GM13976 (cell line): ENCODE measurements at places on chromosomes 12 and 14.
A peak's percentile ranks its signal among the peaks of the same experiment; 100 is the strongest.

DNA sequence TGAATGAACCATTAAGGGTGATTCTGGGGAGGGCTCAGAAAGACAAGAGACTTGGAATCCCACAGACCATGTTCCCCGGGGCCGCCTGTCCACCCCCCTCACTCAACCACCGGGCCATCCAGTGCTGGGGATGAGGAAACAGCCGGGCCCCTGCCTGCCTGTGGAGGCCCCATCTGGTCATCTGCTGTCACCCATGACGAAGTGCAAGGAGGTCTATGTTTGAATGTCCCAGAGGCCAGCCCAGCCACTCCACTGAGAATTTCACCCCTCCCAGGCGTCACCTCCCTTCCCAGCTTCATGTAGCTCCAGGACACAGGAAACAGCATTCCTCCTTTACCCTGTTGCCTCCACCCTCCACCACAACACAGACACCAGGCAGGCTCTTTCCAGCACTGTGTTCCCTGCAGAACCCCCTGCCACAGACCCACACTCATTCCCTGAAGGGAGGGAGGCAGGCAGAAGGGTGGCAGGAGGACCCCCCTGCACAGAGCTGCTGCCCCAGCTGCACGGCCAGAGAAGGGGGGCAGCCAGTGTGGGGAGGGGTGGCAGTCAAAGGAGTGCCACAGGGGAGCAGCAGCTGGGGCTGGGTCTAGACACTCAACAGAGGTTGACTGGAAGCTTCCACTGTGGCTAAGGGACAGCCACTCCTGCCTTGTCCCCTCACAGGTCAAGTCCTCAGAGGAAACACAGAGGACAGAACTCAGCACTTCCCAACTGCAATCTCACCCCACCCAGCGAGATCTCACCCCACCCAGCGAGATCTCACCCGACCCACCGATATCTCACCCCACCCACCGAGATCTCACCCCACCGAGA, 50.3 kb upstream of the PPP2R5C start:
- DNase-seq: peak; percentile 30

GRCh38 chr12:43540470-43540869, 11.5 kb downstream of the ADAMTS20 start:
- DNase-seq: no peak

- no peak for DNase-seq
Measured at GRCh38 chr14:72404106-72404774, 472.0 kb downstream of the RGS6 start.

GRCh38 chr12:117660896-117661295, 299.5 kb upstream of the NOS1 start:
- no peak for DNase-seq

- no peak for DNase-seq
Measured at GRCh38 chr14:66005900-66006434, 480.2 kb upstream of the CCDC196 start.

- DNase-seq: no peak
Measured at GRCh38 chr14:77356899-77357298, 20.0 kb downstream of the TMED8 start.

- DNase-seq: peak; percentile 81
Measured at GRCh38 chr12:48795550-48796455, 6.9 kb upstream of the ADCY6 start.

DNA sequence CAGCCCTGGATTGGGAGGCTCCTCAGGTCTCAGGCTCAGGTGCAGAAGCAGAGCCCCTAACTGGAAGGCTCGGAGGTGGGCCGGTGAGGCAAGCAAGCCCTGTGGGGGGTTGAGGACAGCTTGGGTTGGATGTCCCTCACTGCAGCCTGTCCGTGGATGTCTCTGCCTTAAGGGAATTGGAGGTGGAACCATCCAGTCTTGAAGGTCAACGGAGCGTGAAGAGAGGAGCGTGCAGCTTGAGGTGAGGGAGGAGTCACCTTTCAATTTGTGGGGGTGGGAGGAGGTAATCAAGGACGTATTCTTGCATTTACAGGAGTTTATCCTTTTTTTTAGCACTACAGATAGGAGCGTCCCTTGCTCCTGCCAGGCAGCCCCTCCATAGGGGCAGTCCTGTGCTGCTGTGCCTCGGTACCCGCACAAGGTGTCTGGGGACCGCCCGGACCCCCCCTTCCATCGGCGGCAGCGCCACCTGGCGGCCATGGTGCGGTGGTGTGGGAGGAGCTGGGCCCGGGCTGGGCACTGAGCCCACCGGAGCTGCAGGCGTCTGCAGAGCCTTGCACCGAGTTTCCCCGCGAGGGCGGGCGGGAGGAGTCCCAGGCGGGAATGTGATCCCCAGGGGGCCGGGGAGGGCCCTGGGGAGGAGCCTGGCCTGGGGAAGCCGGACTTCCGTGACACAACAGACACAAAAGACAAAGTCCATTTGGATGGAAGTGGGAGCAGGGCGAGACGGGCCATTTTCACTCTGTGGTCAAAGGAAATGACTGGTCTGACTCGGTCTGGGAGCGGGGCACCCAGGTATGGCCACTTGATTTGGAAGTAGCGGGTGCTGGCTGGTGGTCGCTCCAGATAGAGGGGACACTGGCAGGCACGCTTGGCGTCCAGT, 864 bp downstream of the DNAJC22 start:
- peak; percentile 92 for DNase-seq

DNA sequence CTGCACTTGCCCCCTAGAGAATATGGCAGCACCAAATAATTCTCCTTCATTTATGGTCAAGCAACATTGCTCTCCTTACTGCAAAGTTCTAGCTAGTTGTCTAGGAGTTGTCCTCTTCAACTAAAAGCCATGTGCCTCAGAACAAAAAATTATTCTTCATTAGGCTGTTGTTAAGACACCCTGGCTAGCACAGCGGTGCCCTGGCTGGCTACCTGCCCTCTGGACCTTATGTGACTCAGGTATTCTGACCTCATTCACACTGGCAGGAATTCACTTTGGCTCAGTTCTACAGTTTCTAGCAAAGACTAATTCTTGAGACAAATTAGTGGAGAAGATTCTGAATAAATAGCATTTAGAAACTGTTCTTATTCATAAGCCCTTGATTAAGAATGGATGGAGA, 224.4 kb upstream of the KRR1 start:
- no peak for DNase-seq

DNA sequence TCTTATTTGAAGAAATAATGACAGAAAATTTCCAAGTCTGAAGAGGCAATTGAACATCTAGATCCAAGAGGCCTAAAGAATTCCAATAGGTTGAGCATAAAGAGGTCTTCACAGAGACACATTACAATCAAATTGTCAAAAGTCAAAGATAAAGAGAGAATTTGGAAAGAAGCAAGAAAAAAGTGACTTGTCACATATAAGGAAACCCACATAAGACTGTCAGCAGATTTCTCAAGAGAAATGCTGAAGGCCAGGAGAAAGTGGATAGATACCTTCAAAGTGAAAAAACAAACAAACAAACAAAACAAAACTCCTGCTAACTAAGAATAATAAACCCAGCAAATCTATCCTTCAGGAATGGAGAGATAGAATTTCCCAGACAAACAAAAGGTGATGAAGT, 118.1 kb upstream of the LGR5 start:
- DNase-seq: no peak

- peak; percentile 57 for DNase-seq
Measured at GRCh38 chr14:54730156-54730961, 163.4 kb downstream of the SAMD4A start.

DNA sequence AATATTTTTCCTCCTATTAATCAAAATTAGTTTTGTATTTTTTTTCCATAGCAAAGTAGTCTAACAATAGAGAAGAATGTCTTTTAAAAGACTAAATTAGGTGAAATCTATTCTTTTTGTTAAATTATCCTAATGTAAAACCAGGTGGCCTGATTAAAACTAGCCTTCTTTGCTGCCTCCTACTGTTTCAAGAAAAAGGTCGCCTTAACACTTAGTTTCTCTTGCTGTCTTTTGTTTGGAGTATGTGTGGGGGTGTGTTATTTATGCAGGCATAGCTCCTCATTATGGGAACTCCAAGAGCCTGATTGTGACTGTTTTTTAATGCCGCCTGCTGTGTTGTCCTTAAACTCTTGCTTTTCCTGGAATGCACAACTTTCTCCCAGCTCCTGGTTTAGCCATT, 855.3 kb downstream of the DIO2 start:
- DNase-seq: no peak

- no peak for DNase-seq
Measured at GRCh38 chr12:6751767-6752166, 1.2 kb downstream of the MLF2 start.

- DNase-seq: peak; percentile 35
Measured at GRCh38 chr14:104436741-104437701, 142.5 kb upstream of the C14orf180 start.

- DNase-seq: no peak
Measured at GRCh38 chr12:20309504-20310148, 58.7 kb upstream of the PDE3A start.

GRCh38 chr12:52633383-52633782, 15.0 kb upstream of the KRT73 start:
- DNase-seq: no peak
